Activated naive CD4-positive, alpha-beta T cell (primary cell): ENCODE measurements at places on chromosomes 5 and 9.

GRCh38 chr9:82645600-82645999, 417.3 kb downstream of the RASEF start:
- no peak for DNase-seq

- no peak for DNase-seq
Measured at GRCh38 chr9:6733831-6734230, 23.9 kb upstream of the KDM4C start.

DNA sequence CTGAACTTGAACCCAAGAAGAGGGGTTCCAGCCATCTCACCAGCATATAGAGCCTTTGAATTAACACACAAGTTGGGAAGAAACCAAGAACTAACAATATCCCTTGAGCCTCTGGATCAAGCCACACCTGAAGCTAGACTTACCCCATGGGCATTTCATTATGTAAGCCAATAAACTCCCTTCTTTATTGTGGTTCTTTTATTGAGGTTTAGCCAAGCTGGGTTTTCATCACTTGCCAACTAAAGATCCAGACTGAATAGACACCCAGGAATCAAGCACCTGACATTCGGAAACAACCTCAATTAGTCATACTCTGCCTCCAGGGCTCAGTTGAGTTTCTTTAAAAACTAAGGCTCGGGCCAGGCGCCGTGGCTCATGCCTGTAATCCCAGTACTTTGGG, 226.7 kb downstream of the AGTPBP1 start:
- DNase-seq = no peak

GRCh38 chr5:119614838-119615237, 14.5 kb upstream of the FAM170A start:
- no peak for DNase-seq

DNA sequence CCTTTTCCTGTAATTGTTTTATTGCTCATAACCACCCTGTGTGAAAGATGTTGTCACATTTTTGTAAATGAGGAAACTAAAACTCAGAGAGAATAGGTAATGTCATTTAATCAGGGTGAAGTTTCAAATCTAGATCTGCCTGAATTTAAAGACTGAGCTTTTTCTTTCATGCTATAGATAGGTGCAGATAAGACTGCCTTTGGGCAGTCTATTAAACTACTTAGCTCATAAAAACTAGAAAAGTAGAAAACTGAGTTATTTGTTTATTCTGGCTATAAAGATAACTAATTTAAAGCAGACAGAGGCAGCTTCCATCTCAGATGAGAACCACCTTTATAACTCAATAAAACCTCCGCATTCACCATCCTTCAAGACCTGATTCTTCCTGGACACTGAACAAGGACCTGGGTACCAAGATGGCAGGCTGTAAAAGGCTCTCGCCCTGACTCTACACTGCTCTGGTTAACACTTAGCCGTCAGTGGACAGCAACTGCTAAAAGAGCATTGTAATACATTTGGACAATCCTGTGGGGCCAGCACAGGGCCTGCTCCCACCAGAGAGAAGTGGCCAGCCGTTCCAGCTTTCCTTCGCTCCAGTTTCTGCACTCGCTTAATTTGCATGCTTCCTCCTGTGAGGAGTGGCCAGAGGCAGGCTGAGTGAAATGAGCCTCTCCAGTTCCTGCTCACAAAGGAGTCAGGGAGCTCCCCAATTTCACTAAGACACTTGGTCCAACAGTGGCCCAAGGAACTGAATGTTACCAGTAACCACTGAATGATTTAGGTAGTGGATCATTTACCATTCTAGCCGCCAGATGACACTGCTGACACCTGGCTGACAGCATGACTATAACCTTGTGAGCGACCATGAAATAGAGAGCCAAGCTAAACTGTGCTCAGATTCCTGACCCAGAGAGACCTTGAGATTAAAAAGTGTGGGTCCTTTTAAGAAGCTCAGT, 566.4 kb downstream of the EFNA5 start:
- DNase-seq = no peak

GRCh38 chr5:34459908-34460307, 196.2 kb upstream of the RAI14 start:
- no peak for DNase-seq
